ENCODE measurements at places on chromosomes 16 and 17. TPM values are rescaled to one million over a fixed set of nuclear protein-coding genes. Genes with fewer than 3 reads are reported as not detected.

DNA sequence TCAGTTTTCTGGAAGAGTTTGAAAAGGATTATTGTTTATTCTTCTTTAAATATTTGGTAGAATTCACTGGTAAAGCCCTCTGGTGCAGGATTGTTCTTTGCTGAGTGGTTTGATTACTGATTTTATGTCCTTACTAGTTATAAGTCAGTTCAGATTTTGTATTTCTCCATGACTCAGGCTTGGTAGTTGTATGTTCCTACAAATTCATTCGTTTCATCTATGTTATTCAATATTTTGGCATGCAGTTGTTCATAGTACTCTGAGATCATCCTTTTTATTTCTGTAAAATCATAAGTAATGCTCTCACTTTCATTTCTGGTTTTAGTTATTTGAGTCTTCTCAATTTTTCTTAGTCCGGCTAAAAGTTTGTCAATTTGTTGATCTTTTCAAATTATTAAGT, 58.1 kb upstream of the CRYM start:
- DNase-seq, result no peak

DNA sequence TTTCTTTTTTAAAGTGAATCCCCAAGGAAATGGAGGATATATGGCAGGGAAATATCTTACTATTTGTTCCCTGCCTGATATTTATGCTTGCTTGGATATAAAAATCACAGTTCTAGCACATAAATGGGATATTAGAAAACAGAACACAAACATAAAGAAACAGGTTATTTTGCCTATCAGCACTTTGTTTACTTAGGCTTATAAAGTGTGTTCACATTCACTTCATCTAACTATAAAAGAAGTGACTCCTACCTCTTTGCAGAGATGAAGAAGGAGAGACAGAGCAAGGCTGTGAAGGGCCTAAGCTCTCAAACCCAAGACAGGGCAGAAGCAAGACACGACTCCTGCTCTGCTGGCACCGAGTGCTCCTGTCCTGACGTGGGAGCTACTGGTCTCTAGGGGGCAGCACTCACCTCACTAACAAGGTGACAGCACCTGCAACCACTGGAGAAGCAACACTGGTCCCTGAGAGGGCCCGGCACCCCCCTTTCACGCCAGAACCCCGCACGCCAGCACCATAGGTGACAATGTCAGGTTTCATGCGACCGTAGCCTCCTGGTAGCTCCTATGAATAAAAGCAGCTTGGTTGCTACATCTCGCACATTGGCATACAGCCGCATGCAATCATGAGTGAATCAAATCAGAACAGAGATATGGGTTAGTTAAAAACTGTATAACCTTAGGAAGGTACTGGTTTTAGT, 32.0 kb downstream of the MBTPS1 start:
- peak; percentile 55 for DNase-seq

- no peak for DNase-seq
Observed at GRCh38 chr17:7208027-7208571, 11.5 kb downstream of the DLG4 start.

DNA sequence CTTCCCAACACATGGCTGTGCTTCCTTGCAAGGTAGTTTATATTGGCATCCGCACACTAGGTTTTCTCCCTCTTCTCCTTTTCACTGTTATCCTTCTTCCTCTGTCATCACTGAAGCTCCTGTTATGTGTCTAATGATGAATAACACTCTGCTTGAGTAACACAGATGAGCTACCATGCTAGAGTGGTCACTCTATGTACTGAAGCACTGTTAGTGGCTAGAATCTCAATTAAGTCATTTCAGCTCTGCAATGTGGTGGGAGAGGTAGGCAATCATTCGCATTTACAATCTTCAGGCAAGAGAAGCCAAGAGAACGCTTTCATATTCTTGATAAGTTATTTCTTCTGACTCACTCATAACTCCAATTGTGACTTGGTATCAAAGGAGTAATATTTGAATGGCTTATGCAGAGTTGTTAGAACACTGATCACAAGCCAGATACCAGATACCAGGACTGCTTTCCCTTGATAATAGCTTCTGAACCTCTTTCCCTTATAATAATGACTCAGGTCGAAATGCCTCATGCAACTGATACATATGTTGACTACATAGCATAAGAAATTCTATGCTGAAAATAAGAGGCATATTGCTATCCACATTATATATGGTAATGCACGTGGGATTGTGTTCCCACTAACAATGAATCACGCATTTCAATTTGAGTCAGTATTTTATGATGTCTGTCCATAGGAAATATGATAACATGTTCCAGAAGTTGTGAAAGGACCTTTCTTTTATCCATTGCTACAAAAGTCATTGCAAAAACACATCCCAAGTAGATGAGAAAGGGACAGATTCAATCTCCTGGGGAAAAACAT, 158.0 kb upstream of the HS3ST3A1 start:
- DNase-seq, result no peak

GRCh38 chr17:62823111-62823893, 15.2 kb upstream of the MARCHF10 start:
- no peak for DNase-seq

DNA sequence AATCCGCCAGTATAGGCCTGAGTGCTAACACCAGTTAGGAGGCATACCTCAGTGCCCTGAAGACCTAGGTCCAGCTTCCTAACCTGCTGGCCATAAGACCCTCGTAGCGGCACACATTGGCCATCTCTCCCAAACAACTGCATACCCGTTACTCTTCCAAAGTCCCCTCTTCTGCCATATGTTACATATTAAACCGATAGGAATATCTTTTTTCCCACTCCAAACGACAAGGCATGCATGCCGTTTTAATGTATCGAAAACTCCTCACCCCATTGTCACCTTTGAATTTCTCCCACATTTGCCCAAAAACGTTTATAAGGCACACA, 721 bp upstream of the AXIN2 start:
- DNase-seq, result no peak

DNA sequence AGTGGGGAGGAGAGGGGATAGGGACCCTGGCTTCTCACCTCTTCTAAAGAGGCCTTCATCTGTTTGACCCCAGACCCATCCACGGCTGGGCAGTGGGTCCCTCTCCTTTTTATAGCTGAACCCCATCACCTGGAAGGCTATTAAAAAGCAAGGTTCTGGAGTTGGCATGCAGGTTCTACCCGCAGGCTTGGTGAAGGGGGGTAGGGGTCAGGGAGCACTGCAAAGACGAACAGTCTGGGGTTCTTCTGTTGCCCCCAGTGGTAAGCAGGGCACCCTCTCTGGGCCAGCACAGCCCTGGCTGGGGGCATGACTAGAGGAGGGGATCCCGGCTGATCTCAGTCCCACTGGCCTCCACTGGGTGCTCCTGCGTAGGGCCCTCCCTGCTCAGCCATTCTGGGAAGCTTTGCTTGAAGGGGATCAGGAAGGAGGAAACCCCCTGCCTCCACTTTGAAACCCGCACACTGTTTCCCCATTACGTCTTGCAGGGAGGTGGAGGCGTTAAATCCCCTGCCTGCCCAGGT, 13.6 kb downstream of the CMIP start:
- DNase-seq, result no peak

DNA sequence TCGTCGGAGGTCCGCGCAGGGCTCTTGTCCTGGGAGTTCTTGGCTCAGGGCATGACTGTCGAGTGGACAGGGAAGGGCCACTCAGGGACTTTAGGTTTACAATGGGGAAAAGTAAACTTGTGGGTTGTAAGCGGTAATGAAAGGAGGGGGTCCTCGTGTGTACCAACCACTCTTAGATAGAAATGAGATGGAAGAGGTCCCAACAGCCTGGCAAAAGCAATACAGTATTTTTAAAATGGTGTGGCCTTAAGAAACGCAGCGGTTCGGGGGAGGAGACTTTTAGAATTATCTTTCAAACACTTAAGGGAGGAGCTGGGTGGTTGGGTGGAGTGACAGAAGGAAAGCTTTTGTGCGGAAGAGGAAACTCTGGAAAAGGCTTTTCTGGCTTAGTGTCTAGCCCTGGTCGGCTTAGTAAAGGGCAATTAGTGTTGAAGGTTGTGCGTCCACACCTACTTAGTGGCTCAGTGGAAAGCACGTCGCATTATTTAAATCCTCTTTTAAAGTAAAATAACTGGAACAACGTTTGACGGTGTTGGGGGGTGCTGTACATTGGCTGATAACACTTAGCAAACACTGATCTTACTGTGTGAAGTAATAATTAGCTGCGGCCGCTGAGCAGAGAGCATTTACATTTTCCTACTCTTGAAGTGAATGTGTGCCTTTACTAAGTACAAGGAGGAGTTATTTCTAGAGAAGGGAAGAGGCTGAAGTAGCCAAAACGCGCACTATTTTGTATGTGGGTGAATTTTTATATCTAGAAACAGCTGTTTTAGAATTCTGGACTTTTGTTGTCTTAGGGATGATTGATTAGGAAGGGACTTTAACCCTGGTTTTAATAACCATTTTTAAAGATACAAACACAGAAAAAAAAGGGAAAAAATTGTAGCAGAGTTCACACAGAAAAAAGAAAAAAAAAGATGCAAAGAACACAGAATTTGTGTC, 1.0 kb downstream of the WSB1 start:
- DNase-seq, result peak; percentile 75

DNA sequence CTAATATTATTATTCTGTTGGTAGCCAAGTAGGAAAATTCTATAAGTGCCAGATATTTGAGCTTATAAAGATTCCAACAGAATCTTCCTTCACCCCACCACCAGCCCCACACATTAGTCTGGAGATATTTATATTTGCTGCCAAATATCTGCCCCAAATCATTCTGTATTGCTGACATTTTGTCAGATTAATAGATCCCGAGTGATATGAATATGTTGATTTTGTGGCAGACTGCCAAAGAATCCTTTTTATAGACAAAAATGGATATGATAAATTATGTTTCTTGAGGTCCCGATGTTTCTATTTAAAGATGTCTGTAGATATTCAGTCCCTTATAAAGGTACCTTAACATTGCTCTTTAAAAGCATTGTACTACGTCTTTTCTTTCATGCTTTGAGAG, 162.2 kb upstream of the KCNJ16 start:
- DNase-seq, result no peak

The MPV17L gene
- not detected for polyA plus RNA-seq

The PYY gene
- polyA plus RNA-seq, result not detected

The ZNF205 gene
- polyA plus RNA-seq, result not detected

The CHST6 gene
- polyA plus RNA-seq, result not detected

The SLC5A11 gene
- not detected for polyA plus RNA-seq

The HS3ST2 gene
- polyA plus RNA-seq, result not detected

Data from naive thymus-derived CD8-positive, alpha-beta T cell (primary cell).